ENCODE measurements at places on chromosomes 16 and 17. TPM values are rescaled to one million over a fixed set of nuclear protein-coding genes. Genes with fewer than 3 reads are reported as not detected.

FN3K gene
- total RNA-seq, result 4.9 TPM

KLHL10 gene
- total RNA-seq, result not detected

SPN gene
- 435 TPM for total RNA-seq

ATP2A3 gene
- total RNA-seq, result 326 TPM

CCDC200 gene
- not detected for total RNA-seq

TERB1 gene
- 0.66 TPM for total RNA-seq

COG8 gene
- total RNA-seq, result 29.0 TPM

TP53TG3C gene
- total RNA-seq, result not detected

CDRT15 gene
- total RNA-seq, result not detected
